ENCODE measurements at places on chromosomes 6 and 20.

- DNase-seq: no peak
These were observed 28.9 kb upstream of the SMIM8 start for GRCh38 chr6:87293526-87293925.

GRCh38 chr6:39166189-39166911 is 51.4 kb upstream of the SAYSD1 start:
- DNase-seq: peak; percentile 56

- DNase-seq: no peak
These were observed 83.2 kb downstream of the LAMP5 start for GRCh38 chr20:9597547-9597946.

GRCh38 chr6:104431096-104431495 is 428.6 kb downstream of the HACE1 start:
- no peak for DNase-seq

DNA sequence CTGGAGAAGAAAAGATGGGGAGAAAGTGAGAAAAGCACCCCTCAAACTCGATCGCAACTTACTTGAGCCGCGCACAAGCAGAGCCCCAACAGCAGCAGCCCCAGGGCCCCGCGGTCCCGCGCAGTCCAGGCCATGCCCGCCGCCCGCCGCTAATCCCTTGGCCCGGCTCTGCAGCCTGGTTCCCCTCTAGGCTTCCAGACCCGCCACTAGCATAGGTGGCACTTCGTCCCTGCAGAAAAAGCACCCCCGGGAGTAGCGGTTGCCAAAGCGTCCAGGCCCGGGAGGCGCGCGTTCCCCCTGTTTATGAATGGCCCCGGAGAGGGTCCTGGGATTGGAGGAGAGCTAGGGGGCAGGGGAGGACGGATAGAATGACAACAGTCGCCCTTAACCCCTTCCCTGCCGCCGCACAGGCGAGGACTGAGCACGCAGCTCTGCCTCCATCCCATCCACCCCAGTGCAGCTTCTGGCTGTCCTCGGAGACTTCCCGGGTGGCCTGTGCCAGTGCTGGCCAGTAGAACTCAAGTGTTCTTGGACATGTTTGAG is 19.9 kb downstream of the COL9A1 start:
- no peak for DNase-seq

DNA sequence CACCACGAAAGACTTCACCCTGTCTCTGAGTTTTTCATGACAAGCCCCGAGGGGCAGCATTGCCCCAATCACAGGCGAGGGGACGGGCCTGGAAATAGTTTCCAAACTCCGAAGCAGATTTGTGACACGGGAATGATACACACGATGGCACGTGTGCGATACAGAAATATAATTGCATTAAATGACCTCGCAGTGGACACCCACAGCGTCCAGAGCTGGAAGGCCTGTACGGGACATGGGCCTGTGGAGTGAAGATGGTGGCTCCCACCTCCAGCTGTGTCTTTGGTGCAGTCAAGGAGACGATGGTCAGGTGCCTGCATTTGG is 43.0 kb downstream of the PMEPA1 start:
- no peak for DNase-seq

DNA sequence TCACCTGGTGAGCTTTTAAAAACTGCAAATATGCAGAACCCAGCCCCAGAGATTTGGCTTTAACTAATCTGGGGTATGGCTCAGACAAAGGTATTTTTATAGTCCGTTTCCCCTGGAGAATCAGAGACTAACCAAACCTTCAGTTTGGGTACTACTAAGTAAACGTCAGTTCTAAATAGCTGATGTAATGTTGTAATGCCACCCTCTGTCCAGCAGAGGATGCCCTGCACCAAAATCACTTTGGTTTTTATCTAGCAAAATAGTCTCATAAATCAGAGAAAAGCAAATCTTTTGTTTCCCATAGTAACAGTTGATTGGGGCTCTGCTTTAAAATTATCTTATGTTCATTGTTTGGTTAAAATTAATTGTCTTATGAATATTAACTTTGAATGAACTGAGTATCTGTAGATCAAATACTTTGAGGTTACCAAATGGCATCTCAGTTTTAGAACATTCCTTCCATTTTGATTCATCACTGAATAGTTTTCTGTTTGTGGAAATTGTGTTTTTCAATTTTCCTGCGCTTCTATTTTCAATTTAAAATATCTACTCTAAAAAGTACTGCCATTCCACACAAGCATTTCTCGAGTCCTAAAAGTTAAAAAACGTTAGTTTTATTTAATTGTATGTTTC is 278.3 kb upstream of the PLCB4 start:
- DNase-seq: peak; percentile 2

GRCh38 chr6:163962627-163963117 is 548.2 kb downstream of the QKI start:
- no peak for DNase-seq

- DNase-seq: no peak
These were observed 173.9 kb downstream of the LMBRD1 start for GRCh38 chr6:69622924-69623323.

DNA sequence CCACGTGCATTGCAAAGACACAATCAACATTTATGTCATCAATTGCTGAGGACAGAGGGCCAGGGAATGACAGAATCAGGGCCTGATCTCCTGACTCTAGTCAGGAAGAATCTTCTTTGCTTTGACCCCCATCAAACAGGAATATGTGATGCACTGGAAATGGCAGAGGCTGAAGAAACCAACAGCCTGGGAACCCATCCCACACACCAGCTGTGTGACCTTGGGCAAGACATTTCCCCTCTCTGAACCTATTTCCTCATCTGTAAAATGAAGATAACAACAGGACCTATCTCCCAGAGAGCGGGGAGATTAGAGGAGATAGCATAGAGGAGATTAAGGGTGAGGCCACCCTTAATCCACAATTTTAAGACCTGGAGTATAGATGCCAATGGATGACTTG is 1.5 kb downstream of the HNF4A start:
- no peak for DNase-seq

DNA sequence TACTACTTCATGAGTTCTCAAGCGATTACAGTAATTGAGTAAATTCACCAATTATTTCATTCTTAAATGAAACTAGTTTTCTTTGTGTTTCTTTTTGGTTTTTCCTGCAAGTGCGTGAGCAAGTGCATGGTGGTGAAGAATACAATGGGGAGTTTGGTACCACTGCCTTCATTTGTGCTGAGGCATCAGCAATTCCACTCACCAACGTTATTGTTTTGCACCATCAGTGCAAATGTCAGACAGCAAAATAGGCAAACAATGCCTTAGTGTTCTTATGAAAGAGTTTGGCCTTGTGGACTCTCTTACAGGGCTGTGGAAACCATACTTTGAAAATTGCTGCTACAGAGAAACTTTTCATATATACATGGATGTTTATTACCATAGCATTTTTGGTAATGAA is 8.2 kb downstream of the CDH26 start:
- DNase-seq: no peak

- DNase-seq: no peak
These were observed 67.0 kb upstream of the FRMD1 start for GRCh38 chr6:168145747-168146596.

DNA sequence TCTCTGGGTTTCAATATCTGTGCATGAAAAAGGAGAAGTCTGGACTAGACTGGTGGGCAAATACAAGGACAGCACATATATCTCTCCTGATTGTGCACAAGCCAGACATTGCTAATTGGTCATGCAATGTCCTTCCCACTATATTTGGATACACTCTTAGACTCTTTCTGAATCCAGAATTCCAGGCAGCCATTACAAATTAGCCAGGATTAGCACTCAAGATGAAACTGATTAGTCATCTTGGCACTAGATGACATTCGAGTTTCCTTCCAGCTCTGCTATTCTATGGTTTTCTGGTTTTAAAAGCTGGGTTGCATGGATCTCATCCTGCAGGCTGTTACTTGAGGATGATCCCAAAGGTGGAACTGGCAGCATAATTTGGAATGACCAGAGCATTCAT is 73.2 kb downstream of the SCP2D1 start:
- no peak for DNase-seq

GRCh38 chr20:40955326-40955725 is 73.3 kb upstream of the TOP1 start:
- DNase-seq: no peak

- DNase-seq: no peak
These were observed 64.5 kb downstream of the EYA2 start for GRCh38 chr20:46959081-46959692.

DNA sequence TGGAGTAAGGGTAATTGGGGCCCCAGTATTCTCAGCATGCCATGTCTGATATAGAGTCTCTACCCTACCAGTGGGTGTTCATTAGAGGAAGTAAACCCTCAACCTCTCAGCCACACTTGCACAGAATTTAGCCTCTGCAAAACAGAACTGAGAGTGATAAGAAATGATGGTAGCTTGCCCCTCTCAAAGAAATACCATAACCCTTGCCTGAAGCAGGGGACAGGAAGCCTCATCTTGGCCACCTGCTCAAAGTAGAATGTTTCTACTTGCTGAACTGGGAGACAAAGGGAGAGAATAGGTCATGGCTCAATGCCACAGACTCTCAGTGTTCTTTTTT is 33.7 kb downstream of the SPTLC3 start:
- DNase-seq: no peak

DNA sequence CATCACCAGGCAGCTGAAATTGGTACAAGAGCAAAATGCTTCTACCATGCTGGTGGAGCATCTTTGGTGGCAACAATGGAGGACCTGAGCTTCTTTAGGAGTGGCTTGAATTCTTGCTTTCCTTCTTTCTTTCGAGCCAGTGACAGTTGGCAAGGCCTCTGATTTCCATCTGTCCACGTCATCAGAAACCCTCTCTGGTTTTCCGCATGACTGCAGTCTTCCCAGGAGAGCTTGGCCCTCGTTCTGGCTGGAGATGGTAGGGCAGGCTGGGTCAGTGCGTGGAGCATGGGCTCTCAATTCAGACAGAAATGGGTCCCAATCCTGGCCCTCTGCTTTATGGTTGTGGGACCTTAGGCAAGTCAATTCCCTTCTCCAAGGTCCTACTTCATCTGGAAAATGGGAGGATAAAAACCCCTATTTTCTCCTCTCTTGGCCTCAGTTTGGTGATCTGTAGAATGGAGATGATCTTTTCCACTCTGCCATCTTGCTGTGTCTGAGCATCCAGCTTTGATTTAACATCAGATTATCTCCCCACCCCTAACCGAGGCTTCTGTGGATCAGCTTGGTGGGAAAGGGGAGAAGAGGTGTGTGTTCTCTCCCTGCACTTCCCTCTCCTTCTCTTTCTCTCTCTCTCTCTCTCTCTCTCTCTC is 3.6 kb upstream of the BPIFB1 start:
- DNase-seq: no peak

DNA sequence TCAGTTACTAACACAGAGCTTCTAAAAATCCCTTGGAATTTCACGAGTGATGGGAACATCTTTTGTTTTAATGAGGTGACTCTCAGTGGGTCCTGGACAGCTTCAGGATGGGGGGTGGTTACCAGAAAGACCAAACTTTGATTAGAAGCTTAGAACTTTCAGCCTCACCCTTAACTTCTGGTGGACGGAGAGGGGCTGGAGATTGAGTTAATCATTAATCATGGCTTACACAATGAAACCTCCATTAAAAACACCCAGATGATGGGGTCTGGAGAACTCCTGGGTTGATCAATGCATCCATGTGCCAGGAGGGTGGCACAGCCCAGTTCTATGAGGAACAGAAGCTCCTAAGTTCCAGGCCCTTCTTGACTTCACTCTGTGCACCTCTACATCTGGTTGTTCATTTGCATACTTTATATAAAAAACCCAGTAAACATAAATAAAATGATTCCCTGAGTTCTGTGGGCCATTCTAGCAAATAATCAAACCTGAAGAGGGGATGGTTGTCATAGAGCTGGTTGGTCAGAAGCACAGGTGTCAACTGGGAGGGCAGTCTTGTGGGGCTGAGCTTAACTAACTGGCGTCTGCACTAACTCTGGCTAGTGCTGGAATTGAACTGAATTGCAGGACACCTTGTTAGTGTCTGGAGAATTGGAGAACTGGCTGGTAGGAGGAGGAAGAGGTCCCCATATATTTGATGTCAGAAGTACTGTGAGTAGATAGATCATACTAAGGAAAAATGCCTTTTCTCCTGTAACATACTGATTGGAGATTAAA is 10.3 kb downstream of the RMND1 start:
- DNase-seq: no peak

- no peak for DNase-seq
These were observed 733 bp upstream of the GOPC start for GRCh38 chr6:117602899-117603588.

DNA sequence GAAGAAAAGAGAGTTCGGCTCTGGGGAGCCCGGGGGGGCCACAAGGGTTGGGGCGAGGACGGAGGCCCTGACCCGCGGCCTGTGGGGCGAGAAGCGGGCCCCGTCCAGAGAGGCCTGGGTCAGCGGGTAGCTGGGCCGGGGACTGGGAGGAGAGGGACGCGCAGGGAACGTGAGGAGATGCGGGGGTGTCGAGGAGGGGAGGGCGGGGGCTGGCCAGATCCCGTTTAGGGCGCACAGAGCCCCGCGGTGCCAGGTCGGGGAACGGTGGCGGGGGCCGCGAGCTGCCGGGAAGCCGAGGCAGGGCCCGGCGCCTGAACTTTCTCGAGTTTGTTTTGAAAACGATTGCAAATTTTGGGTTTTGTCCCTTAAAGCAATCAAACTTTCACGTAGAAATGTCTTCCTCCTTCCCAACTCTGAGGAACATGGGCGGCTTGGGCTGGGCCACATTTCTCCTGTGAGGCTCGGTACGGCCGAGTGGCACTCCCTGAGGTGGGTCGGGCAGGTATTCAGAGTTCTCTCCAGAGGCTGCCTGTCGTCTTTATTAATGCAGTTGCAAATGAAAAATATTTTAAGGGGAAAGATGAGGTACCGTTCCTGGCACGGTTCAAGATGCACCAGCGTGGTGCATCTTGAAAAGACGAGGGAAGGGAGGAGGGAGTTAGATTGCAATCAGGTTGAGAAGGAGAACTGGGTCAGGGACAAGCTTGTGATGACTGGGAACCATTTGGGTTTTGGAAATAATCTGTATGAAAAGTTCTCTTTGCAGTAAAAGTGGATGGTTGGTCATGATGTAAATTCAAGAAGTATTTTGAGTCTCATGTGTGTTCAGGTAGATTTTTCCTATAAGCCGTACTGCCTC is 972 bp downstream of the RNF8 start:
- peak; percentile 22 for DNase-seq

DNA sequence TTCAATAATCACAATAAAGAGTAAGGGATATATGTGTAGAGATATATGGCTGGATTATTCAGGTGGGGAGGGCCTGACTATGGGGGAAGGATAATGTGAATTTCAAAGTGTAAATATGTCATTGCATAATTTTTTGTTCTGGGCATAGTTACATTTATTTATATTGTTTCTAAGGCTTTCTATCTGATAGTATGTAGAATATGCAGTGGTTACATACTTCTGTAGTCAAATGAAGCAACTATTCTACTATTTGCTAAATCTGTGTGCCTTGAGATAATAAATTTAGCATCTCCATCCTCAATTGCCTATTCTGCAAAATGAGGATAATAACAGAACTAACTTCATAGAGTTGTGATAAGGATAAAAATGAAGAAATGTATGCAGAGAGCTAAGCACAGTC is 359.2 kb downstream of the CDKAL1 start:
- DNase-seq: no peak

- DNase-seq: no peak
These were observed 3.2 kb upstream of the PLEKHG1 start for GRCh38 chr6:150596439-150596838.

DNA sequence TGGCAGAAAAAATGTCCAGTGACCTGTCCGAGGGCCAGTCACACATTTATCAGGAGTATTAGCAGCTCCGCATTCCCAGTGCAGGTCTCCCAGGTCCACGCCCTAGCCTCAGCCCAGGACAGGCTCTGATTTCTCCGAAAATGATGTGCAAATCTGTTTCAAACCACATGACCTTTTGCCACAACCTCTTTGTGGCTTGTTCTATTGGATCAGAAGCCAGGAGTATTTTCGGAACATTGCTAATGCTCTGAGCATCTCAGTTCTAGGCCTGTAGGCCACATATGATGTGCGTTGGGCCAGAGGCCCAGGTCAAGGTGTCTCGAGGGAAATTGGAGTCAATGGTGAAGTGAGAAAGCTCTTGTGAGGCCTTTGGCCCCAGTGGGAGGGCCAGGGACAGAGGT is 40.4 kb downstream of the SNX5 start:
- no peak for DNase-seq
